Activated T-helper 17 cell treated with anti-CD3 and anti-CD28 coated beads, Interleukin-2, amount 50 U/mL, for 72 hours (primary cell): ENCODE measurements at places on chromosomes 5 and 9. TPM values are rescaled to one million over a fixed set of nuclear protein-coding genes. Genes with fewer than 3 reads are reported as not detected.

DNA sequence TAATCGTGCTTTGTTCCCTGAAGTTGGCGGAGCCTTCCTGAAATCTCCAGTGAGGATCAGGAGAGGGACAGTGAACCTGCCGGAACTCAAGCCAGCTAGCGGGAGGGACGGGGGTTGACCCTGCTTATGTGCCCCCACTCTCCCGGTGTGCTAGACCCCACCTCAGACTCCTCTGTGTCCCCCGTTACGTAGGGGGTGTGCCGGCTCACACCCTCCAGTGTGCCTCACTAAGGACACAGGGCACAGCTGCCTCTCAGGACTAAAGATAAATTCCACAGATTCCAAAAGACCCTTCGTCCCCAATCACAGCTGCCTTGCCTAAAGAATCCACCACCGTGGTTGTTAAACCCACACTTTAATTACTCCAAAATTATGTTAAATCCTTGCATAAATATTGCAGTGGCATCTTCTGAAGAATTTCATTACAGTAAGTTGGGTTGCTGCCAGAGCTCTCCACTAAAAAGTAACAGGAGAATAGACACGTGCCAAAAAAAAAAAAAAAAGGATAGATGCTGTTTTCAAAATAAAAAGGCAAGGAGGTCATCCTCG, 73.7 kb downstream of the GTF3C4 start:
- no peak for ATAC-seq

Gene IER5L
- total RNA-seq: 0.67 TPM

- no peak for ATAC-seq
These were observed 20.7 kb downstream of the NDUFS6 start for GRCh38 chr5:1821862-1822261.

DNA sequence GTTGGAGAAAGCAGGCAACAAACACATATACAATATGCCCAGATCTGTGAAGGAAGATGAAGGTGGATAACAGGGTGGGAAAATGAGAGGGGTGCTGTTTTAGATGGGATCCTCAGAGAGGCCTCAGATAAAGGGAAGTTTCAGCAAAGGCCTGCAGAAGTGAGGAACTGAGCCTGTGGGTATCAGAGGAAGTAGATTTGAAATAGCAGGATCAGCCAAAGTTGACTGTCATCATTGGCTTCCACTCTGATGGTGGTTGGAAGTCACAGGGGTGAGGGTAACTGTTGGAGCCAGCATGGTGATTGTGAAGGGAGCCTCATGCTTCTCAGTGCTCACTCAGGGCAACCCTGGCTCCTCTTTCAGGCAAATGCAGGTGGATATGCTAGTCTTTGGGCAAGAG, 607.2 kb upstream of the CLINT1 start:
- no peak for ATAC-seq

GRCh38 chr9:133729617-133730281, 8.4 kb downstream of the SARDH start:
- ATAC-seq: no peak

DNA sequence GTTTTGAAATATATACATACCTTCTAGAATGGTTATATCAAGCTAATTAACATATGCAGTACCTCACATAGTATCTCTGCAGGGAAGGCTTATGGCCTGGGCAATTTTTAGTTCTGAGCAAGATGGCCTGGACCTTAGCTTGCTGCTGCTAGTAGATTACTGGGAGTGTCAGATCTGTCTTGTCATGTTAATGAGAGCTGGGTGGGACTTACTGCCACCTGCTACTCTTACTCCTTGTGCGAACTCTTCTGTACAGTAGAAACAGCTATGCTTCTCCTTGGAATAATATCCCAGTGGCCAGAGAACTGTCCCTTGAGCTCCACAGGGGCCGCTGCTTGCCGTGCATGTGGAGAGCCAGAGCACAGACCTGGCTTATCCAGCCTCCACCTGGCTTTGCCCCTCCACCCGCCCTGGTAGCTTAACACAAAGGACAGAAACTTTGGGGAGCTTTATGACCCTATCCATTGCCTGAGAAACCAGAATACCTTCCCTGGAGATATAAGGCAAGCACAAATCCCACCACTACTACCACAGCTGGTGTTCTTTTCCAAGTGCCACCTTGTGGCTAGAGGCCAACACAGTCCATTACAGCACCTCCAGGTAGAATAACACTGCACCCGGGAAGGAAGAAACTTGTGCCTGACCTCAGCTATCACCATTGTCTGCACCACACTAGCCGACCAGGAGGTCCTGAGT, 74.4 kb upstream of the RUSC2 start:
- ATAC-seq: no peak
